Left cardiac atrium (tissue), 4 donors: ENCODE measurements at places on chromosomes 16 and 17. TPM values are rescaled to one million over a fixed set of nuclear protein-coding genes. Genes with fewer than 3 reads are reported as not detected.

- no peak for DNase-seq
Observed at GRCh38 chr17:65328567-65328966, 191.4 kb downstream of the RGS9 start.

DNA sequence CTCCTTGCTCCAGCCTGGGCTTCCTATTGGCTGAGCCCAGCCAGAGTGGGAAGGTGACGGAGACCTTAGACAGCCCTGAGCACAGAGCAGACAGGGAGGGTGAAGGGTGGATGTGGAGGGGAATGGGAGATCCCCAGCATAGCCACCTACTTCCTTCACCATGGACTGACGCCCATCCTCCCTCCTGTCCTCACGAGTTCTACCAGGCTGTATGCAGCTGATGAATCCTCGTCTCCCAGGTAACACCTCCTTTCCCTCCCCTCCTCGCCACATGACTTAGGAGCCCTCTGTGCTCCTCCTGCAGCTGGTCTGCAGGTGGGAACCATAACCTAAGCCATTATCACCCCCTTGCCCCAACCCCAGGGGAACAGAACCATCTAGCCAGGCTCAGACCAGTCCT lies 9.0 kb upstream of the CRHR1 start:
- DNase-seq = no peak

DNA sequence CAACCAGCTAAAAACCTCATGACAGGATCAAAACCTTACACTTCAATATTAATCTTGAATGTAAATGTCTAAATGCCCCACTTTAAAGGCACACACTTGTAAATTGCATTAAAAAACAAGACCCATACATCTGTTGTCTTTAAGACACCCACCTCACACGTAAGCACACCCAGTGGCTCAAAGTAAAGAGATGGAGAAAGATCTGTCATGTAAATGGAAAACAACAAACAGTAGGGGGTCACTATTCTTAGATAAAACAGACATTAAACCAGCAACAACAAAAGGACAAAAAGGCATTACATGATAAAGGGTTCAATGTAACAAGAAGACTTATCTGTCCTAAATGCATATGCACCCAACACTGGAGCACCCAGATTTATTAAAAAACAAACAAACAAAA lies 35.6 kb downstream of the SDR42E1 start:
- DNase-seq = no peak

- no peak for DNase-seq
Observed at GRCh38 chr16:59597269-59597668, 863.2 kb upstream of the GOT2 start.

The KCNAB3 gene
- 0.97 TPM for total RNA-seq

The TRIM37 gene
- 16.8 TPM for total RNA-seq

The KRT25 gene
- not detected for total RNA-seq
